ENCODE measurements at places on chromosomes 5 and 9.

DNA sequence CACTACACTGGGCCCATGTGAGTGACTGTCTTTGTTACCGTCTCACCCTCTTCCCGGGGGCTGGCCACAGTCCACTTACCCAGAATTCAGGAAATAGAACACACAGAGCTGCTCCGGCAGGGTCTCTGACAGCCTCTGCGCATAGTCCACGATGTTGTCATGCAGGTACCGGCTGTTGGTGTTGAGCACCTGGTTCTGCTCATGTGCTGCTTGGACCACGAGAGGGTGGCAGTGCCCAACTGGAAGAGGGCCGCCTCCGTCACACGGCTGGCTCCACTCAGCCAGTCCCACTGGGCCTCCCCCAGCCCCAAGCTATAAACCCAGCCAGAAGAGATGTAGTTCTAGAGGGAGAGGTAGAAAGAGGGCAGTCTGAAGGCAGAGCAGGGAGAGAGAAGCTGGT, 2.7 kb downstream of the PHYKPL start:
- no peak for DNase-seq

DNA sequence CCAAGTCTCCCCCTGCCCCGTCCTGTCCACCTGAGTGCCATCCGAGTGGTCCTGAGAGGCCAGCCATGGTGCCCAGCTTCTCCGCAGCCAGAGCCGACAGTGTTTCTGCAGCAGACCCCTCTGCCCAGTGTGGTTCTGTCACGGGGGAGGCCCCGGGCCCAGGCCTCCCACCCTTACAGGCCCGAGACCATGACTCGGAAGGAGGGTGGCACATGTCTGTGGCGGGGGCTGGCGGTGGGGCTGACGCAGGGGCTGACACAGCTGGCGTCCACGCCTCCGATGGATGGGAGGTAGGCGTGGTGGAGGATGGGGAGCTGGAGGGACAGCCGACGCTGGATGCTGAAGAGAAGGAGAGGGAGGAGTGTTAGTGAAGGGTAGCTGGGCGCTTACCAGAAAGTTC, 35.0 kb upstream of the TBC1D2 start:
- DNase-seq = no peak

GRCh38 chr5:5628866-5629606, 206.6 kb downstream of the ICE1 start:
- no peak for DNase-seq

GRCh38 chr9:95771556-95772246, 103.8 kb upstream of the ERCC6L2 start:
- no peak for DNase-seq

DNA sequence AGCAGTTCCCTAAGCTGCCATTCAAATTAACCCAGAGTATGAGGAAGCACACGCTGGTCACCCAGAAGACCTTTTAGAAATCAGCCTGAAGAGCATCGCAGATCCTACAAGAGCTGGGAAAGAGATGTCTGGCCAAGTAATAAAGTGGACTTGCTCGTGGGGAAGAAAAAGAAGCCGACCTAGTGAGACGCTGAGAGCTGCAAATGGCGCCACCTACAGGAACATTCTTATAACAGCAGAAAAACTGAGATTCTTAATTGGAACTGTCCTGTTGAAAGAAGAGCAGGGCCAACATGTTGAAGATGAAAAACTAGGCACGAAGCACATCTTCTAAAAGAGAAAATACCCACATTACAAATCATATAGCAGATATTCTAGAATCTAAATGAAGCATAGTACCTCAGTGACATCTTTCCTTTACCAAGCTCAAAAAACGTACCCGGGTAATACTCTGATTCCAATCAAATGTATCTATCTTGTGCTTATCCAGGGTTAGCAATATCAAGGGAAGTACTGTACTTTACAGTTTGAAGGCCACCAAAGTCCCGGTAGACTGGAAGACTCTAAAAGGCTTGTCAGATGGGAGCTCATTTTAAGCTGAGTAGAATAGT, 3.9 kb upstream of the GNAQ start:
- DNase-seq = no peak

DNA sequence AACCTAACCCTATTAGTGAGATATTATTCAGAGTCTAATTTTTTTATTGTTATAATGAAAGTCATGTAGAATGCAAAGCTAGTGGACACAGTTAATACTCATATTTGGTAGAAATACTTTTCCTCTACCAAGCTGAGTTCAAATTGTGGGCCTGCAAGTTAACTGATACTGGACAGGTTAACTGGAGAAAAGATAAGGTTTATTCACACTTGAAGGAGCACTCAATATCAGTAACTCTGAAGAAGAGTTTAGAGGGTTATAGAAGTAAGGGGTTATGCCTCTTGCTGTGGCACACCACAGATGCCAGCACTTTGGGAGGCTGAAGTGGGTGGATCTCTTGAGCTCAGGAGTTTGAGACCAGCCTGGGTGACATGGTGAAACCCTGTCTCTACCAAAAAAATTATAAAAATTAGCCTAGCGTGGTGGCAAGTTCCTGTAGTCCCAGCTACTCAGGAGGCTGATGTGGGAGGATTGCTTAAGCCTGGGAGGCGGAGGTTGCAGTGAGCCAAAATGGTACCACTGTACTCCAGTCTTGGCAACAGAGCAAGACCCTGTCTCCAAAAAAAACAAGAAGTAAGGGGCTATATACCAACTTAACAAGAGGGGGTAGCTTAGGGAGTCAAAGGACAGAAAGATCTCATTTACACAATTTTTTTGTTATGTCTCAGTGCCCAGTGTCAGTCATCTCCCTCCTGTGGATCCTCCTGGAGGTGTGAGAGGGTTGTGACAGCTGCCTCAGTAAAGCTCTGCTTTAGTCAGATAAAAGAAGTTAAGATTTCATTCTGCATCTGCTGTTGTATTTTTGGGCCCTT, 121.2 kb upstream of the GRHPR start:
- DNase-seq = no peak

DNA sequence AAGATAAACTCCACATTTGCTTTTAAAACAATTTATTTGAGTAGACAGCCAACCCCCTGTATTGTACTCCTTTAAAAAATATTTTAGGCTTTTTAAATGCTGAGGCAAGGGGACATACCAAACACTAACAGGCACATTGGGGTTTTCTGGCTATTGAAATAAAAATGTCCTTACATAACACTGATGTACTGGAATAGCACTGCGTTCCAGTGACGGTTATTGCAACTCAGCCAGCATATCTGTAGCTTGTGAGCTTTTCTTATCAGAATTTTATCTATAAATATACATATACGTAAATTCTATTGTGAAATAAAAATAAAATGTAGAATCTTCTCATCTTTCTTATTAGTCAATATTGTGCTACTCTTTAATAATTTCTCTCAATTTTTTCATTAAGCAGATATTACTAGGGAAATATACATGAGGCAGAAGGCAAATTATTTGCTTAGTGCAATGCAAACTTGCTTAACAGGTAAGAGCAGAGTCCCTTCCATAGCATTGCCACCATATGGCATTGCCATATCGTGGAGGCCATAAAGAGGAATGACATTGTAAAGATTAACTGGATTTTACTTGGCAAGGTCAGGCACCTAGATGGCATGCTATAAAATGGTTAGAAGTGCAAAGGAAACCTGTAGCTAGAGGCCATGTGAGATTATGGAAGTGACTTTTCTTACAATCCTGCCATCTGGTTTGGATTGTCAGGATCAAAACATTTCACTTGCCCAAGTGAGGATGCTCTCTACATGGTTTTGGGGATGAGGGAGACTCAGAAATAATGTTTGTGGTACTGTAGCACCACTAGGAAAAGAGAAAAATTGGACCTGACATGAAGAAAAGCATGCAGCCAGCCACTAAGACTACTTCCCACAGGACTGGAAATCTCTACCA, 94.8 kb upstream of the CDKN2B start:
- DNase-seq = no peak

- no peak for DNase-seq
These were observed 13.5 kb upstream of the ANKRD33B start for GRCh38 chr5:10550222-10550995.

DNA sequence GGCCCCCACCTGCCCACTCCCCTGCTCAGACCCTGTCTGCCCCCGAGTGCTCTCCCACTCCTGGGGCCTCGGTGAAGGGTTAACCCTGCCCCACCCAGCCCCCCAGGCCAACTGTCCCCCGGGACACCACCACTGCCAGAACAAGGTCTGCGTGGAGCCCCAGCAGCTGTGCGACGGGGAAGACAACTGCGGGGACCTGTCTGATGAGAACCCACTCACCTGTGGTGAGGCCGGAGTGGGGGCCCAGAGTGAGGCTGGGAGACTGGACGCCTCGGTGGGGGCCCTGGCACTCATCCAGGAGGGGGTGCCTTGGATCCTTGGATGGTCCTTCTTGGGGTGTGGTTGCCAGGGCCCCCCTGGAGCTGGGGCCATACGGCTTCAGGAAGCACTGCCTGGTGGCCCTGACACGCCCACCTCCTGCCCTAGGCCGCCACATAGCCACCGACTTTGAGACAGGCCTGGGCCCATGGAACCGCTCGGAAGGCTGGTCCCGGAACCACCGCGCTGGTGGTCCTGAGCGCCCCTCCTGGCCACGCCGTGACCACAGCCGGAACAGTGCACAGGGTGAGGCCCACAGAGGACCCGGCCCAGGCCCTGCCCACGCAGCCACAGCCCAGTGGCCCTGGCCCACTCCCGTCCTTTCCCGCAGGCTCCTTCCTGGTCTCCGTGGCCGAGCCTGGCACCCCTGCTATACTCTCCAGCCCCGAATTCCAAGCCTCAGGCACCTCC, 2.1 kb downstream of the MAMDC4 start:
- DNase-seq = no peak

GRCh38 chr9:127557466-127557869, 54.6 kb upstream of the STXBP1 start:
- no peak for DNase-seq

GRCh38 chr5:14503681-14504331, 77.8 kb upstream of the OTULINL start:
- no peak for DNase-seq

DNA sequence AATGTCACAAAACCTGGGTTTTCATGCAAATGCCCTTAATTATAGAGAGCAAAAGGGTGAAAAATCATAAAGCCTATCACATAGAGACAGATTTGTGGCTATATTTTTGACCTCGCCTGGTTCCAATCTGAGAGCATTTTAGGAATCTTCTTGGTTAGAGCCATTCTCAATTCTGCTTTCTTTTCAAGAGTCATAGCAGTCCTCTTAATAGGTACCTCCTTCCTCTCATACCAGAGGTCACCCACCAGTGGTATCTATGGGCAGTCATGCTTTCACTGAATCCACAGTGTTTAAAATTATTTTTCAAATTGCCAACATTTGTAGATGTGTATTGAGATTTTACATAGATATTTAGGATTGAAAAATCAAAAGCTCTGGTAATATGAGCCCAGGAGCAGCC, 215.5 kb downstream of the DAB2IP start:
- DNase-seq = no peak

GRCh38 chr5:35058374-35058788, 10.6 kb upstream of the AGXT2 start:
- no peak for DNase-seq

All from stimulated activated CD4-positive, alpha-beta T cell treated with anti-CD3 and anti-CD28 coated beads, Interleukin-15, amount 100 ng/mL, for 1 hour (primary cell).